ENCODE measurements at places on chromosomes 12 and 14. TPM values are rescaled to one million over a fixed set of nuclear protein-coding genes. Genes with fewer than 3 reads are reported as not detected.

The TPH2 gene
- 0.57 TPM for polyA plus RNA-seq

The TSPAN8 gene
- polyA plus RNA-seq, result not detected

The STYK1 gene
- 0.38 TPM for polyA plus RNA-seq

The GNB3 gene
- 13.9 TPM for polyA plus RNA-seq

The HAL gene
- polyA plus RNA-seq, result 0.12 TPM

The RFX4 gene
- 0.05 TPM for polyA plus RNA-seq

The TMEM233 gene
- 0.09 TPM for polyA plus RNA-seq

The PPP1R1A gene
- polyA plus RNA-seq, result 6.1 TPM

The KLRK1 gene
- not detected for polyA plus RNA-seq
